ENCODE measurements at places on chromosomes 12 and 14.

GRCh38 chr14:44657696-44658388, 150.8 kb upstream of the FSCB start:
- no peak for DNase-seq

GRCh38 chr12:47841501-47841900, 21.8 kb upstream of the HDAC7 start:
- no peak for DNase-seq

- no peak for DNase-seq
Observed at GRCh38 chr12:6068227-6068626, 56.2 kb downstream of the VWF start.

- DNase-seq, result no peak
Observed at GRCh38 chr12:117171499-117172162, 18.6 kb downstream of the FBXO21 start.

DNA sequence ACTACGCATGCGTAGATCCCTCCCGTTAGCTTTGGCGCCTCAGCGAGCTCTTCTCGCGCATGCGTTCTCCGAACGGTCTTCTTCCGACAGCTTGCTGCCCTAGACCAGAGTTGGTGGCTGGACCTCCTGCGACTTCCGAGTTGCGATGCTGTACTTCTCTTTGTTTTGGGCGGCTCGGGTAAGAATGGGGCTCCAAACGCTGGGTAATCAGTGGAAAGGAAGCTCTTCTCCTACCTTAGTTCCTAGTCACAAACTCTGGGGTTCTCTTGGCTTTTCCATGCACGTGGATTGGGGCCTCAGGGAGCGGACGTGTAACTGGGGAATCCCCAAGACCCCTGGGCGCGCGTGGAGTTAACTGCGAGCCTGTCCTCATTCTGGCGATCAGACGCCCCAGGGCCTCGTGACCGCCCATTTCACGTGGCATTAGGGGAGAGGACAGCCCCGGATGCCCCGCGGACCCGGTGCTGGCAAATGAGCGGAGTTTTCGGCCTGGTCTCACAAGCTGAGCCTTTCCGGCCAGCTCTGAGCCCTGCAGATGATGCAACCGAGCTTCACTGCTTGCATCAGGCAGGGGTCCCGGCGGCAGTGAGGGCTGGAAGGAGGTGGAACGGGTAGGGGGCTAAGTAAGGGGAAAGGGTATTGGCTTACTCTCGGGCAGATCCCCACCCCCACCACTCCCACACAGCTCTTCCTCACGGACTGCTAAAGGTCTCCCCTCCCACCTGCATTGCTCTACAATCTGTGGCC, at the start of gene SHMT2:
SHMT2 (plus strand) TSS at position 78 of the 747 bp plus-strand sequence; CDS start at position 146, 68 bp downstream.
- DNase-seq, result peak; percentile 92

DNA sequence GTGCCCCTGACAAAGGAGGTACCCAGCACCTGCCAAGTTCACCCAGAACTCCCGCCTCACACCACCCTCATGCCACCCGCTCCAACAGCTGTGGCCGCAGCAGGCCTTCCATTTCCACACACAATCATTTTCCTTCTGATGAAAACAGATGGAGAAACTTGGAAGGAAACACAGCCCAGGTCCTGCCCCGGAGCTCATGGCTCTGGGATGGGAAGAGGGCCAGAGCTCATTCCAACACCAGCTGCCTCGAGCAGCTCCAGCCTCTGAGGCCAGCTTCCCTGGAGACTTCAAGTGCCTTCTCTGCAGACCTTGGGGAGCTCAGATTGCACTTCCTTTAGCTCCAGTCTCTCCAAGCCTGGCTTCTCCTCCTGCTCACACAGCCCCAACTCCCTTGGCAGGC, 55.1 kb upstream of the CMKLR1 start:
- no peak for DNase-seq

GRCh38 chr12:16349131-16349460, 1.7 kb downstream of the MGST1 start:
- peak; percentile 89 for DNase-seq

- DNase-seq, result no peak
Observed at GRCh38 chr14:75720842-75721498, 59.9 kb downstream of the TTLL5 start.

DNA sequence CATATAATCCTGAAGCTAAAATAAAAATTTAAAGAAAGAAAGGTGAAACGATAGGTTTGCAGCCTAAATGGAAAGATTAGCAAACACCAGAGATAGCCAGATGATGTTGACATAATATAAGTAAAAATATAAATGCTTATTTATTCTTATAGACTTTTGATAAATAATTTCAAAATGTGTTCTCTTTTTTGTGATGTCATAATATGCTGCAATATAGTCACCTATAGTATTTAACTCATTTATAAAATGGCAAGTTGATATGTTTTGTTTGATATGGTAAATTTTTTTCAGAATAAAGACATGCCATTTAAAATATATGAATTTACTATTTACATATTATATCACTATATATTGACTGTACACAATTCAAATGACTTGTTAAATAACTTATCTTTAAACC, 813.4 kb downstream of the LRFN5 start:
- DNase-seq, result no peak

GRCh38 chr12:131077931-131078391, 124.3 kb downstream of the ADGRD1 start:
- no peak for DNase-seq

- DNase-seq, result peak; percentile 11
Observed at GRCh38 chr12:106956048-106956578, 406 bp downstream of the TMEM263 start.

GRCh38 chr12:94231709-94232108, 83.3 kb downstream of the PLXNC1 start:
- DNase-seq, result no peak

DNA sequence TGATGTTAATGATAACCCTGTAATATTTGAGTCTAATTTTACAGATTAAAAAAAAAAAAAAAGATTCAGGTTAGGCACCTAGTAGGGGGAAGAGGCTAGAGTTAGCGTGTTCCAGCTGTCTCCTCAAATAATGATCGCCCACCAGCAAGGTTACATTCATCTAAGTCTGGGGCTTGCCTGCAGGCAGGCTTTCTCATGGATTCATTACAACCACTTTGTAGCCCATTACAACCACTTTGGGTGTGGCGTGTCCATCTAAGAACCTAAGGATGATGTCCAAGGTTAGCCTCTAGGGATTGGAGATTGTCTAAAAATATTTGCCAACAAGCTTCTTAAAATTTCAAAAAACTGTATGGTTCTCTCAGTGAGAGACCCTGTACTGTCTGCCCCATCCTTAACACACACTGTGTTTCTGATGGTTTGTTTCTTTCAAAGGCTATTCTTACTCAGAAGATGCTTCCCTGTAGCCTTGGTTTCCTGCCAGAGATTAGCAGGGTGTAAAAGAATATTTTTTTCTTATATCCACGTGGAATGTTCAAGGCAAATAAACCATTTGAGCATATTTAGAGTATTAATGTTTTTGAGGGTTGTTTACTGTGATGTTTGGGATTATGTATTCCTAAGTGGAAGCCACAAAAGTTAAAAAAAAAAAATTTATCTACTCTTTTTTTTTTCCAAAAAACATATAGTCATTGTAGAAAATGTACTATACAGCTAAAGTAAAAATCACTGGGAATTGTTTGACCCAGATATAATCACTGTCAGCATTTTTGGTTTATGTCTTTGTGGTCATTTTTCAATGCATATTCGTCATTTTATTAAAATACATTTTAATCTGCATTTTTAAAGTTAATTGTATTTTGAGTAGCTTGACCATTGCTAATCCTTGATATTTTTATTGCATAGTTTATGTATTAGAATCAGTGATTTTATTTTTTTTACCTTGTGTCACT, 1.7 kb downstream of the DYNC1H1 start:
- no peak for DNase-seq

DNA sequence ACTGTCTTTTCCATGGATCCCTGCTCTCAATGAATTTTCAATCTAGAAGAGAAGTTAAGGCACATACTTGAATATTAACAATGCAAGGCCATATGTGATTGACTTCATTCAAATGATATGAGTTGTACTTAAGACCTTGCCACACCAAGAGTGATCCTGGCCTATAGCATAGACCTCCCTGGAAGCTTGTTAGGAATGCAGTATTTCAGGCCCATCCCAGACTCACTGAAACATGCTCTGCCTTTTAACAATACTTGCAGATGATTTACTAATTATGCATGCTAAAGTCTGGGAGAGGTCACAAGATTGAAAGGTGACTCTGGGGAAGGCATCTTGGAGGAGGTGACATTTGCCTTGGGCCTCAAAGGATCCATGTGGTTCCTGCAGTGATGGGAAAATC, 43.2 kb downstream of the RFX4 start:
- DNase-seq, result no peak

- no peak for DNase-seq
Observed at GRCh38 chr12:120264904-120265472, 542 bp downstream of the PXN start.

DNA sequence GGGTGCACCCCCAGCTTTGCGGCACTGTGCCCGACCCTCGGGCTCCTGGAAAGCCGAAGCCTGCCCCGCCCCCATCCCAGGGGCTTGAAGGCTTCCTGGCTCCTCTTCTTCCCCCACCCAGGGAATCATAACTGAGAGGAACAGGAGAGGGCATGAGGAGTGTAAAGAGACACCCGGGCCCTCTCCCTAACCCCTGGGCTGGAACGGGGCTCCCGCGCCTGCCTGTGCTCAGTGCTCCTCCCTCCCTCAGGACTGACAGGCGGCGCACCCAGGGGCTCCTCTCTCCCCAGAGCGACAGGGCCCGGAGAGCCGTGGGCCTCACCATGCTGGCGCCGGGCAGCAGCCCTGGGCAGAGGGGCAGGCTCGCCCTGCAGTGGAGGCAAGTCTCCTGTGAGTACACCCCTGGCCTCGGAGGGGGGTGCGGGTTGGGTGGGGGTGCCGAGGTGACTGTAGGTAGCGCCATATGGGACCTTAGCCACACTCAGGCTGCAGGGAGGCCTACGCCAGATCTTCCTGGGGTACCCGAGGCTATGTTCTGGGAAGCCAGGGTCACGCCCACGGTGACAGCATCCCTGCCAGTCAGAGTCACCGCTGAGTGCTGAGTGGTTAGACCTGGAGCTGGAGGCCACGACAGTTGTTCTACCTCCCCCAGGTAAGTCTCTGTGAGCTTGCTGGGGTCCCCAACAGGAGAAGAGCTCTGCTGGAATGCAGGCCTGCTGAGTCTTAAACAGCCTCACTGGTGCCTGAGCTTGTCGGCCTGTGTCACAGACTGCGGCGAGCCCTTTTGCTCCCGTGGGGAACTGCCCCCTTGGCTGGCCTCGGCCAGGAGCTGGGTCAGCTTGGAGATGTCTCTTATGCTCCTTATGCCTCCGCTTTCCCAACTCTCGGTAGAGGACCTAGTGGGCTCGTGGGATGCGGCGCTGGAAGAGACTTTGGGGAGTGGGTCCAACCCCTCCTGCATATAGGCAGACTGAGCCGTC, 7.8 kb downstream of the LRTM2 start:
- no peak for DNase-seq

DNA sequence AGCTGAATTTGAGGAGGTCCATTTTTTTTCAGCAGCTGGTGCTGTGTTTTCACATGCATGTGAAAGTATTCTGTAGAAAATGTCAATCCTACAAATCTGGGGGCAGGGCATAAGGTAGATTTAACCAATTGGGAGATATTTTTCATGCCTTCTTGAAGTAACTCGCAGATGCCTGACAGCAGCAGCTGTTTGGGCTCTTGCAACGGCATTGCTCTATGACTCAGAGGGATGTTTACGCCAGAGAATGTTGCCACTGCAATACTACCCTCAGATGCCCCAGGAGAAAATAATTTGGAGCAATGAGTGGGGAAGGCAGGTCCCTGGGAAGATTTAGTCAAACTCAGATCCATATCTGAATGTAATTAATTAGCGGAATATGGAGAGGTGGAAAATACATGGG, 42.5 kb upstream of the MYBPC1 start:
- peak; percentile 51 for DNase-seq

DNA sequence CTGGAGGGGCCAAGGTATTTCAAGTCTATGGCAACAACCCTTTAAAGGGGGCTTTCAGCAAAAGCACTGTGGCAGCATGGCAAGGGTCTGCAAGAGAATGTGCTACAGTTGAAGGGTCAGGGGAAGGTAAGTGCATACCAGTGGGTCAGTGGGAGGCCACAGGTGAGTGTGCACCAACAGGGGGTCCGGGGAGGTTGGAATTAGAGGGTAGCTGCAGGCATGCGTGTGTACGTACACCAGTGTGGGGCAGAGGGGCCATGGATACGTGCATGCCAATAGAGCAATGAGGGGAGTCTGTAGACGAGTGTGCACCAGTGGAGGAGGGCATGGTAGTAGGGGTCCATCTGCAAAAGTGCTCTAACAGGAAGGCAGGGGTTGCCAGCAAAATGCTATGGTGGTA, 448.9 kb downstream of the NAV3 start:
- DNase-seq, result no peak

DNA sequence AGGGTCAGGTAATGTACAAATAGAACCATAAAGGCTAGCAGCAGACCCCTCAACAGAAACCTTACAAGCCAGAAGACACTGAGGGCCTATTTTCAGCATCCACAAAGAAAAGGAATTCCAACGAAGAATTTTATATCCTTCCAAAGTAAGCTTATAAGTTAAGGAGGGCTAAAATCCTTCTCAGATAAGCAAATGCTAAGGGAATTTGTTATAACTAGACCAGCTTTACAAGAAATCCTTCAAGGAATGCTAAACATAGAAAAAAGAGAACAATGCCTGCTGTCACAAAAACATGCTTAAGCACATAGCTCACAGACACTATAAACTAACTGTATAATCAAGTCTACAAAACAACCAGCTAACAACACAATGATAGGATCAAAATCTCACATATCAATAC, 130.7 kb upstream of the RPL10L start:
- no peak for DNase-seq

GRCh38 chr12:132106921-132107320, 37.2 kb downstream of the DDX51 start:
- no peak for DNase-seq

DNA sequence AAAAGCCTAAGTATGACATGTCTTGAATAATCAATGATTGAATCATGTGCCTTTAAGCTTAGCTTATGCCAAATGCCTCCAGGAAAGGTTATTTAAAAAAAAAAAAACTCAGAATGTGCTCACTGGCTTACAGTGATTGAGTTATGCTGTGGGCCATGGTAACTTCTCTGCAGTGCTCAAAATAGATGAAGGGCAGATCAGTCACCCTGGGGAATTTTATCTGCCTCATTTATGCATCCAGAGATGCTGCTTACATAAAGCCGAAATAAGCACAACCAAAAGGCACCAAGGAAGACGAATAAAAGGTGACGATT, 118.7 kb upstream of the MDM1 start:
- no peak for DNase-seq

GRCh38 chr12:102503056-102503681, 22.8 kb upstream of the IGF1 start:
- no peak for DNase-seq

- DNase-seq, result no peak
Observed at GRCh38 chr12:89889062-89889461, 180.4 kb upstream of the ATP2B1 start.

DNA sequence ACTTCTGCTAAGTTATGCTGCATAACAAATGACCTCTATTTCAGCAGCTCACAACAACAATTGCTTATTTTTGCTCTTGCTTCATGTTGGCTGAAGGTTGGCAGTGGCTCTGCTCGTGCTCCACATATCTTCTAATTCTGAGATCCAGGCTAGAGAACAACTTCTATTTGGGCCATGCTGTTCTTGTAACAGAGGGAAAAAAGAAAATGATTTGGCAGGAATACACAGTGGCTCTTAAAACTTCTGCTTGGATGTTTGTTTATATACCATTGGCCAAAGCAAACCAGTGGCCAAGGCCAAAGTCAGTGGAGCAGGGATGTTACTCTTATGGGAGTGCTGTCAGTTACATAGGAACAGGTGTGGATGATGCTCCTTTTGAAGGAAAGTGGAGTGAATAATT, 32.1 kb downstream of the GPHN start:
- no peak for DNase-seq

Measured in AG04450 (cell line).